Stimulated activated CD8-positive, alpha-beta memory T cell treated with anti-CD3 and anti-CD28 coated beads, Interleukin-4, amount 100 ng/mL, for 1 hour (primary cell): ENCODE measurements at places on chromosomes 5 and 9.

DNA sequence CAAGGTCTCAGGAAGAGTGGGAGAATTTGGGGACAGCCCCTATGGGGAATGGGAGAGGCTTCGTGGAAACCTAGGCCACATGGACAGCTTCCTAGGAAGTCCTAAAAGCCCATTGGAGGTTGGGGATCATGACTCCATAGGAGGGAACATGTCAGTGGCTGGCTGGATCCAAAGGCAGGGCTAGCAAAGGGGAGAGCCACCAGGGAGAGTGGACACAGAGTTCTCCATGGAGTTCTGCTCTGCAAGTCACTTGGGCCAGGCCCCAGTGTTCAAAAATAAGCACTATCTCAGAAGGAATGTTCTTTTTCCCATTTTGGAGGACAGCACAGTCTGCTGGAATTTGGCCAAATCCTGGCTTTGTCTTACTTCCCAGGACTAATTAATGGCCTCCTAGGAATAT is 140.6 kb upstream of the RAD23B start:
- no peak for DNase-seq

DNA sequence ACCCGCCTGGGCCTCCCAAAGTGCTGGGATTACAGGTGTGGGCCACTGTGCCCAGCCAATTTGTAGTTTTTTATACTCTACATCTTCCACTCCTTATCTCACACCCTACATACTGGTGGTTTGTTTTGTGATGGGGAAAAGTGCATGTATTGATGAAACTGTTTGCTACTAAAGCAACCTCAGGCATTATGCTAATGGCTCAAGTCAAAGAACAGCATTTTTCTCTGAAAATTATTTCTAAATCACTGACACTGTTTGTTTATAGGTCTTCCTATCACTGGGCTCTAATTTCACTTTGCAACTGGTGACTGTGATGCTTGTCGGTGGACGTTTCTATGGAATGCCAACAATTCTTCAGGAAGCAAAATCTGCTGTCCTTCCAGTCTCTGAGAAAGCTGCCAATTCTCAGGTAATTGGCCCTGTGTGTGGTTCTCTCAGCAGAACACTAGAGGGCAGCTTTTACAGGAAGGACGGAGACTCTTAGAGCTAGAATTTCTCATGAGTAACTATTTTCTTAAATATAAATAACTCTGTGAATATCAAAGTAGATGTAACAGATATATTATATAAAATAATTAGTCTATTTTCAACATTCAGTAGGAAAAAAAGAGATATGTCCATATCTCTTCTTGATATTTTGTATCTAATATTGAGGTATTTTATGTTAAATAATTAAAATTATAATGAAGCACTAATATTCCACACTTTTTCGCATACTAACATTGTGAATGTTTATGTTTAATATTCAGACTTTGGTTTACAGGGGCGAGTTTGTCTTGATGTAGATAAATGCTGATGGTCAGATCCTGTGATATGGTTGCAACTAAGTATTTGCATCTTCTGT is 244.1 kb downstream of the ADGRV1 start:
- no peak for DNase-seq

DNA sequence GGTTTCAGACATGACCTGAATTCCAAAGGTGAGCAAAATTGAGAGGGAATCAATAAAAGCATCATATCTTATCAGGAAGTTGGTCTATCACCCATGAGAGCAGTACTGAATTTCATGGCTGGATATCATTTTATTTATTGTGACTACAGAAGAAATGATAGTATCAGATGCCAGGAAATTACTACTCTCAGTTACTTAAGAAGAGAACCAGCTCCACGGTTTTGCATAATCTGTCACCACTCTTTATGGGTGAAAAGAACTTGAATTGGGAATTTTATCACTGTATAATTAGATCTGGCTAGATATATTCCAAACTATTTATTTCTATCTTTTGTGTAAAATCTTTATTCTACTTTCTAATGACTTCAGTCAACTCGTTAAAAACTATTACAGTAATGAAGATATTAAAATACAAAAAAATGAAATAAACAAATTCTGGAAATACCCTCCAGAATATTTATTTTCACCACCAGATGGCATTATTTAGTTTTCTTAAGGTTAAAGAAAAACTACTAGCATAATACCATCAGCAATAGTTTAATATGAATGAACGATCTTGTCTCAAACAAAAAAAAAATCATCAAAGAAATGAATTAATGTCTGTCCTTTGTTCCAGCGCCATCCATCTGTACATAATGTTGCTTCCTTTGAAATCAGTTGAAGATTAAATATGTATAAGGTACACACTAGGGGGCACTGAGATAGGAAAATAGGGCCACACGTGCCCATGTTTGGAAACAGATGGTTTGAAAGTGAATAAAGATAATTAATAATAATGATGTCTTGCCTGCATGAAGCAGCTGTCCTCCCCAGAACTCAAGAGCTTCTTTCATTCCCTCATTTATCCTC is 84.7 kb upstream of the SLCO6A1 start:
- DNase-seq: no peak

GRCh38 chr9:14383294-14383693 is 69.4 kb upstream of the NFIB start:
- no peak for DNase-seq

DNA sequence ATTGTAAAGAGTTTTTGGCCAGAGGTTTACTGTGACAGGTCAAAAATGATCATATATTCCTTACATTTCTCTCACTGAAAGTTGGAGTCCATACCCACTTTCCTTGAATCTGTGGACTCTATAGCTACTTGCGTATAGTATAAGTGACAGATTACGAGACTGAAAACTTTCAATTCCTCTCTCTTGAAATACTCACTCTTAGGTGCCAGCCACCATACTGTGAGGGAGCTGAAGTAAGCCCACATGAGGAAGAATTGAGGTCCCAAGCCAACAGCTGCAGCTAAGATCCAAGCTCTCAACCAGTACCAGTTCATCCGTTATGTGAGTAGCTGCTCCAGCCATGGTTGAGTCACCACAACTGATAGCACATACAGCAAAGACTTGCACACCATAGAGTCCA is 128.1 kb upstream of the FAM174A start:
- no peak for DNase-seq

GRCh38 chr5:170603578-170604565 is 100.1 kb downstream of the KCNIP1 start:
- DNase-seq: no peak

- no peak for DNase-seq
Measured at GRCh38 chr9:69719983-69720382, 39.8 kb downstream of the PTAR1 start.

GRCh38 chr5:141848744-141849414 is 29.3 kb downstream of the PCDH1 start:
- DNase-seq: no peak

DNA sequence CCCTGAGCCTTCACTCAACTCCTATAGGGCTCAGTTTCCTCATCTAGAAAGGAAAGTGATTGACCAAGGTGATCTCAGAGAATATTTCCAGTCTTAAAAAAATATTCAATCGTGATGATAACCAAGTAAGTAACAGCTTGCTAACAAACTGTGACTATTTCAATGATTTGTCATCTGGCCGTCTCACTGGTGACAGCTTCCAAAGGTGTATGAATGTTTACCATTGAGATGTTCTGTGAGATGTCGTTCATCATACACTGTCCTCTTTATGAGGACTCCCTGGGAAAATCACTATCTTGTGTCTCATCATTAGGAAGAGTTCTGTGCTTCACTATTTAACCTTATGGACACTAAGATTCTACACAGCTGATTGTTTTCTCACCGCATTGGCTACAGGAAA is 75.7 kb downstream of the GLIS3 start:
- no peak for DNase-seq

DNA sequence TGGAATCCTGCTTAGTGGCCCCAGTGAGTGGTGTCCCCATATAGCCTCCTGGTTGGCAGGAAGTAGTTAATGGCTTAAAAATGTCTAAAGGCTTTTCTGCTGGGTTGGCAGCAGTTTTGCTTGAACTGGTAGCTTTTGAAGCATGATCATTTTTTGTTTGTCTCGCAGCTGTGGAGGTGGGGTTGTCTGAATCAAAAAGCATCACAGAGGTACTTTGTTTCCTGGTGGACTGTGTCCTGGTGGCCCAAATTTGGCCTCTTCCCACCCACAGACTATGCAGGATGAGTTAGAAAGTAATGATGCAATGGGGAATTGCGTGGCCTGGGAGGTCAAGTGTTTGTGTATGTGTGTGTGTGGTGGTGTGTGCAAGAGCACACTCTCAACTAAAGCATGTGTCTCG is 322.7 kb downstream of the ARHGEF28 start:
- DNase-seq: no peak

- DNase-seq: no peak
Measured at GRCh38 chr5:10140195-10140973, 109.3 kb downstream of the ATPSCKMT start.

GRCh38 chr9:27506981-27507380 is 17.1 kb upstream of the IFNK start:
- no peak for DNase-seq

DNA sequence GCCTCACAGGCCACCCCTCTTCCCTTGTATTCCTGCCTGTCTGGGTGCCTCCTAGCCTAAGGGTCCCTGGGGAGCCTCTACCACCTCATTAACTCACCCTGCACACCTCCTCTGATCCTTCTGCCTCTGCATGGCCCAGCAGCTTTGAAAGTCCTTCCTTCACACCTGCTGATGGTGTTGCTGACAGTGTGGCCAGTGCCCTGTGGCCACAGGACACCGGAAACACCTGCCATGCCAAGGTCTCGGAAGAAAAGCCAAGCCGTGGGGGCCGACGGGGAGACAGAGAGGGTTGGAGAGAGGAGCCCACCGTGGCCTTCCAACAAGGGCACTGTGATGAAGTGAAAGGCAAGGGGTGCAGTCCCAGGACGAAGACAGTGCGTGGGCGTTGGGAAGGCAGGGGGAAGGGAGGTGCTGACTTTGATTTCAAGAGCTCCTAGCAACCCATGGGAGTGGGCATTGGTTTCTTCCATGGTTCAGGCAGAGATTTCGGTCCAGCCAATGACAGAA is 4.1 kb downstream of the BTNL9 start:
- DNase-seq: no peak

GRCh38 chr5:154110716-154111115 is 71.9 kb downstream of the MFAP3 start:
- DNase-seq: no peak

GRCh38 chr5:154999865-155000264 is 13.7 kb upstream of the KIF4B start:
- no peak for DNase-seq

GRCh38 chr5:64333886-64334285 is 168.2 kb downstream of the RNF180 start:
- DNase-seq: no peak

GRCh38 chr9:5800969-5801738 is 31.8 kb downstream of the ERMP1 start:
- no peak for DNase-seq

DNA sequence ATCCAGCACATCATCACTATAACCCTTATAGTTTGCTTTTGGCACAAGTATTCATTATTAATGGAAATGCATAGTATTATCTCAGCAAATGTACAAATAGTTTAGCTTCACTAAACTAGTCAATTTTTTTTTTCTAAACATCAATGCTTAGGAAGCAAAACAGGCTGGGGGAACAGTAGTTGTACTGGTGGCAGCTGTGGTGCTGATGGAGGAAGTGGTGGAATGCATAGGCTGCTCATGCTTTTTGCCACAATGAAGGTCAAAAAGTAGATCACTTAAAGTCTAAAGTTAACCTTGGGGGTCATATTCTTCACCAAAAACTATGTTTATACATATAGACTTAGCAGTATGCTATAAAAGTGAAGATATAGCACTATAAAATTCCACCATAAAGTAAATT is 36.3 kb upstream of the CDKN2B start:
- DNase-seq: no peak

DNA sequence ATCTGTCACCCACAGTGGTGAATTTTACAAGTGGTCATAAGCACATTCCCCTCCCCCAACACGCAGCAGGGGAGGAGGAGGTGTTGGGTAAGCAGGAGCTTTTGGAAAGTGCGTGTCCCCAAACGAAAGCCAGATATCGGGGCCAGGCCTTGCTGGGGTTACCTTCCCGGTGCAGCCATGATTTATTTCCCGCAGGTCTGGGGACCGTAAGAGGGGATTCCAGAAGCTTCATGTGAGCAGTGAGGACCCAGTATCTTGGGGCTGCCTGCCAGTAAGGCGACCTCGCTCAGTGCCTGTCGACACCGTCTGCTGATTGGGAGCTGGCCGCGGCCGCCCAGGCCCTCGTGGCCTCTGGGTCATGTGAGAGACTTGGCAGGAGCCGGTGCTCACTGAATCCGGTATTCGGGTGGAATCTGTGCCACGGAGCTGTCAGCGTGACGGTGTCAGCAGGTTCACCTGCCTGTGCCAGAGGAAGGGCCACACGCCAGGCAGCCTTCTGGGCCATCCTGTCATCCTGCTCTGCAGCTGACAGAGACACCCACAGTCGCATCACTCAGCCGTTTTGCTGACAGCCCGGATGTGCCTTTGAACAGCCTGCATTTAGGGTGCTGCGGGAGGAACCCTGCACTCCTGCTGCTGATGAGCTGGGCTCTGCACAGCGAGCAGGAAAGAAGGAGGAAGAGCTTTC is 37.3 kb downstream of the SEC61B start:
- DNase-seq: no peak

DNA sequence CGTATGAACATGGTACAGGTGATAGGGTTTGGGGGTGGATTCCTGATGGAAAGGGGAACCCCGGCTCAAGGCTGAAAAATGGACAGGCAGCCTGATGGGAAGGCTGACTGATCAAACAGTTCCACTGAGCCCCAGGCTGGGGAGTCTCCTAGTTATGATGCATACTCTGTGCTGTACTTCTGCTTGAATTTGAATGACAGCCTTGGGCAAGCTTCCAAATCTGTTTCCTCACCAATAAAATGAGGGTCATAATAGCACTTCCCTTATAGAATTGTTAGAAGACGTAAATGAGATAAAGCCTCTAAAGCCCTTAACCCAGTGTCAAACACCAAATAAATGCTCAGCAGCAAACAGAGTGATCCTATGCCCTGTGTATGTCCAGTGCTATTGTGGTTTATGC is 478.5 kb upstream of the DMAC1 start:
- no peak for DNase-seq

- DNase-seq: no peak
Measured at GRCh38 chr5:163310997-163311396, 126.4 kb upstream of the CCNG1 start.
